T1000 (cell line): ENCODE measurements at places on chromosomes 5 and 9.

DNA sequence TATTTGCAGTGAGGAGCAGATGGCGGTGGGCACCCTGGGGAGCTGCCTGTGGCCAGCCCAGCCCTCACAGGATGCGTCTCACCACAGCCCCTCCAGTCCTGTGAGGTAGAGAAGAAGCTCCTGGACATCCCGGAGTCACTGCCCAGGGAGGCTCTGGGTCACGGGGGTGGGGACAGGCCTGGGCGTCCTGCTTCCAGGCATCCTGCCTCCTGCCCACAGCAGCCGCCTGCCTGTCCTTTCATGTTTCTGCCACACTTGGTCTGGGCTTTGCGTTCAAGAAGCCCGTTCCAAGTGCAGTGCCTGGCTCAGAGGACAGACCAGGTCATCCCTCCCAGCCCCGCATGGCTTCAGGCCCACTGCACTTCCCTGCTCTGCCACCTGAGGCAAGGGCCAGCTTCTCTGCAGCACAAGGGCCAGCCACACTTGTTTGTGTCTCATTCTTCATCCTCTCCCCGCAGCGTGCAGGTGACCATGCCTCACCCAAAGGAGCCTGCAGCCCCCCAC, 38.2 kb downstream of the ZDHHC11B start:
- no peak for DNase-seq

DNA sequence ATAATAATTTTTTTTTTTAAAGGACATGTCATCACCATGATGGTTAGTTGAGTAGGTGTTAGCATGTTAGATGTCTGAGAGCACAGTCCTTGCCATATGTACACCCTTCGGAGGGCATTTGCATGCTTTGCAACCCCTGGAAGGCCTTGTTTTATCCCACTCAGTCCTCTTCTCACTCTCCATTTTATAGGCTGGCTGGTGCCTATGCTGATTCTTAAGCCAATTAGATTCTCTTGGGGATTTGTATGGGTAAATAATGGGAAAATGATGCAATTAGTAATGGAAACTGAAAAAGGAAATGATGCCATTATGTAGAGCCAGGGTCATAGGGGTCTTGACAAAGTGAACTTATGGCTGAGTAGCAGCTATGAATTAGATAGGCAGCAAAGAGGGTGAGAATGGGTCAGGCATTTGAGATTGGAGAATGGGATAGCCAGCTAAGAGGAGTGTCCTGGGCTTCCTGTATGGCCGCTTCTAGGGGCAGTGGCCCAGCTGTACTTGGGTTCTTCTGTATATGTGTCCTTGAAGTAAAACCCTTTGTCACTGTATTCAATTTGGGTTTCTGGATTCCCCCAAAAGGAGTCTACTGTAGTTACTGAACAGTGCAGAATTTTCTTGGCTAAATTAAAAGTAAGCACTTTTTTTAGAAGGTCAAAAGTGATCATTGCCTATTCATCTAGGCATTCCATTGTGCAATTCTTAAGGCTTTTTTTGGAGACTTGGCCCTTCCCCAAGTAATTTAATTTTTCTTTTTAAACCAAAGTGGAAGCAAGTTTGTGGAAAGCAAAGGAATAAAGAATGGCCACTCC, 31.6 kb downstream of the LRRTM2 start:
- DNase-seq: no peak

DNA sequence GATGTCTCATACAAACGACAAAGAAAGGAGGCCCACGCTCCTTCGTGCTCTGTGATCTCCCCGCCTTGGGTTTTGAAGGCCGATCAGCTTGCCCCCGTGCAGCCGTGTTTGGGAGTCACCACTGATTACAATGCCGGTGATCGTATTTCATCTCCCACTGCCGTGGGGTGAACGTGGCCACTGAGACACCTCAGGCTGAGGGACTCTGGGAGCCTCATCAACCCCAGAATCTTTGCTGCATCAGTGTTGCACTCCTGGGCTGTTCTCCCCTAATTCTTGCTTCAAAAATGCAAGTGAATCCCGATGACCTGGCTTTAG, 194.2 kb downstream of the HSPA4 start:
- DNase-seq: no peak

GRCh38 chr5:141476132-141476911, 556 bp downstream of the PCDHGC3 start:
- peak; percentile 8 for DNase-seq

DNA sequence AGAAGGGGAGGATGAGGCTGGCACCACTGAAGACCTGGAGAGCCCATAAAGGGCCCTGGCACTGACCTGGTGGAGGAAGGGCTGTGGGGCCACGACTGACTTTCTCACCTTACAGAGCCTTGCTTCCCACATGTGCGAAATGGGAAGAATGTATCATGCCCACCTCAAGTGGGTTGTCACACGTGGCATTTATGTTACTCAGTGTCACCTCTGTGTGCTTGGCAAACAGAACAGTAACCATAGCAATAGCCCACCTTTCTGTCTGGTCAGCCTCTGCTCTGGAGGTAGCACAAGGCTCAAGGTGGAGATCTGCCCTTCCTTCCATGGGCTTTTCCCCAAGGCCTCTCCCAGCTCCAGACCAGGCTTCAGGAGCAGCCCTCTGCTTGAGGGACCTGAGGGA, 16.7 kb downstream of the TCF7 start:
- DNase-seq: no peak

- DNase-seq: no peak
These were observed 271.8 kb downstream of the TRIM32 start for GRCh38 chr9:116958881-116959280.

DNA sequence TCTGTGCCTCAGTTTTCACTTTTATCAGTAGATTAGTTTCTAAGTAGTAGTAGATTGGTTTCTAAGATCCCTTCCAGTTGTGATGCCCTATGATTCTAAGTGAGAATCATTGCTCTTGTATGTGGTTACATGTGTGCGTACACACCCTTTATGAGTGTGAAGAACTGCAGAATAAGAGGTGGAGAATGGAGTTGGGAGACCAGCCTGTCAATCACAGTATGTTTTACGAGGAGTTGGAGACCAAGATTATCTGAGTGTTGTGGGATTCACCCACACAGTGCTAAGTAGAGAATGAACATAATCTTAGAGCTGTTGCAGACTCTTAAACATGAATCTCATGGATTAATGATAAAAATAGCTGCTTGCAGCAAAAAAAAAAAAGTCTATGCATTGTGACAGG, 37.6 kb downstream of the KIF24 start:
- DNase-seq: no peak

GRCh38 chr5:62627121-62627520, 48.5 kb downstream of the LRRC70 start:
- DNase-seq: no peak

- DNase-seq: no peak
These were observed 72.8 kb upstream of the PARP8 start for GRCh38 chr5:50593681-50594080.

- DNase-seq: no peak
These were observed 233.9 kb upstream of the SGCD start for GRCh38 chr5:156093024-156093423.

DNA sequence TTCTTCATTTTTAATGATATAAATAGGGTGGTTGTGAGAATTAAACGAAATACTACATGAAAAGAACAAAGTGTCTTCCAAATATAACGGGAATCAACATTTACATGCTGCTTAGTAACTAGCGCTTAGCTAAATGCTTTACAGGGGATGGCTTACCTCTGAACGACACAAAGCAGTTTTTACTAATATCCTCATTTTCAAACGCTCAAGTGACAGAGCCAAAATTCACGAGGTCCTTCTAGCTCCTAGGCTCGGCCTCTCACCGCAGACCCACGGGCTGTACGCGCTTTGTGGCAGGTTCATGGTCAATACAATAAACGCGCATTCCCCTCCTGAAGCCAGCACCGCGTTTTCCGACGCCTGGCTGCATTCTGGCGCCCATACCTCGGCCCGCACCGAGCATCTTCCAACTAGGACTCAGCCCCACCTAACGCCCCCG, 442 bp downstream of the ZNF510 start:
- DNase-seq: no peak

DNA sequence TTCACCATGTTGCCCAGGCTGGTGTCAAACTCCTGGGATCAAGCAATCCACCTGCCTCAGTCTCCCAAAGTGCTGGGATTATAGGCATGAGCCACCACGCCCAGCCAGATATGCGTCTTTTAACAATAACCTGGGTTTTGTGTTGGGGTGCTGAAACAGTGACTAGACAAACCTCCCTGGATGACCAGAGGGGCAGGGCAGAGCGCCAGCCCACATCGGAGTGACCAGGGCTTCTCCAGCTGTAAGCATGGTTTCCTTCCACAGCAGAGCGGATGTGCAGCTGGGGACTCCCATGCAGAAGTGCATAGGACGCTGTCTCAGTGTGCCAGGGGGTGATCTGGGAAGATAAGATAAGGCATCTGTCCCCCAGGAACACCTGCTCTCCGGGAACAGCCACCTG, 244.9 kb downstream of the IRX2 start:
- no peak for DNase-seq

- DNase-seq: peak; percentile 53
These were observed 69.0 kb downstream of the UGCG start for GRCh38 chr9:111965566-111966019.

DNA sequence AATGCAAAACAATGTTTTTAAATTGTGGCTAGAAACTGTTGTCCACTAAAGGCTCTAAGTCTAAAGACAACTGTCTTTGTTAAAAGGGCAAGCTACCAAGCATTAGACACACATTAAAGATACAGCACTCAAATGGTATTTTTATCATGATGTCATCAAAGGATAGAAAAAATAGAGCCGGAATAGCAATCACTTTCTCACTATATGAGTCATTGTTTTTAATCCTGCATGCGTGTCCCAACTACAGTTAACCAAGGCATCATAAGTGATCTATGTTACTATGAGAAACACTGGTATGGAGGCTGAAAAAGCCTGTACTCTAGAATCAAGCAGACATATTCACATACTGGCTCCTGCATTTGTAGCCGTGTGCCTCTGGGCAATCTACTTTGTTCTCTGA, 1.9 kb upstream of the PJA2 start:
- peak; percentile 10 for DNase-seq

- DNase-seq: no peak
These were observed 3.0 kb upstream of the SLC6A7 start for GRCh38 chr5:150186897-150187296.

DNA sequence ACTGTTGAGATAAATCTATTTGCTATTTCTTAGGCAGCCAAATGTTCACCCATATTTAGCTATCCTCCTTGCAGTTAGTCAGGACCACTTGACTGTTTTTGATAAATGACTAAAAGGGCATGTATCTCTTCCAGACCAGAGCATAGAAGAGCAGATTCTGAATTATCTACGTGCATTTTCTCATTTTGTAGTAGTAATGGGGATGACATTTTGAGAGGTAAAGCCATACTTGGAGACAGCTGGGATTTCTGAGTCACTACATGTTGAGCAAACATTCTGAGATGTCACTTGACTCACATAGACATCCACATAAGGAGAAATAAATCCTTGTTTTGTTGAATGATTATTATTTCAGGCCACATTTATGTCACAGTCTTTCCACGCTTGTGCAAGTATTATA, 297.6 kb downstream of the CDH10 start:
- no peak for DNase-seq

DNA sequence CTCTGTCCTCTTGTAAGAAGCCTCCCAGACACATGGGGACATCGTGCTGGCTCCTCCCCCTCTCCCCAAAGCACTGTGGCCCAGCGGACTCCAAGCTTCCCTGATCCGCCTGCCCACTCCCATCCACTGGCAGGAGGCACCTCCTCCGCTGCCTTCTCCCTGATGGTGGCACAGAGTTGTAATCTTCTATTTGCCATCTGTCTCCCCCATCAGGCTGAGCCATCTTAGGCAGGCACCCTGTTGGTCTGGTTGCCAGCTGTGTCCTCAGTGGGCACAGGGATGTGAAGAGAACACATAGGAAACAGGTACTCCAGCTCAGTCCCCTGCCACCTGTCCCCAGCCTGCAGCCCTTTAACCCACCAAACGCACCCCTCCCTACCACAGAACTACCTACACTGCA, 5.4 kb upstream of the ZDHHC12 start:
- DNase-seq: no peak

- DNase-seq: peak; percentile 13
These were observed 491.1 kb downstream of the ENC1 start for GRCh38 chr5:74149395-74149794.

GRCh38 chr9:134319306-134320125, 6.7 kb upstream of the RXRA start:
- no peak for DNase-seq

DNA sequence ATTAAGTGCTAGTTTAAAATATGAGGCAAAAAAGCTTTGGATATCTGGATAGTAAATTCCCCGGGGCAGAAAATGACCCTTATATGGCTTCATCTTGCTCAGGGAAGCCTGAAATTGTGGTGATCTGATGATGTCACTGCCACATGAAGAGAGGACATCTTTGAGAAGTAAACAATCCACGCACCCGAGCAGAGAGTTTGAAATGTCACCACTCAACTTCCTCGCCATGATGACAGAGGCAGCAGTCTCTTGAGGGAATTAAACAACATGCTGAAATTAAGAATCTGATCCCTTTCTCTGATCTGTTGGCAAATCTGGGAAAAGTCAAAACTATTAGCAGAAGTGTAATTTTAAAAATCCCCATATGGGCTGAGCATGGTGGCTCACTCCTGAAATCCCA, 110.0 kb downstream of the TLE1 start:
- DNase-seq: no peak

DNA sequence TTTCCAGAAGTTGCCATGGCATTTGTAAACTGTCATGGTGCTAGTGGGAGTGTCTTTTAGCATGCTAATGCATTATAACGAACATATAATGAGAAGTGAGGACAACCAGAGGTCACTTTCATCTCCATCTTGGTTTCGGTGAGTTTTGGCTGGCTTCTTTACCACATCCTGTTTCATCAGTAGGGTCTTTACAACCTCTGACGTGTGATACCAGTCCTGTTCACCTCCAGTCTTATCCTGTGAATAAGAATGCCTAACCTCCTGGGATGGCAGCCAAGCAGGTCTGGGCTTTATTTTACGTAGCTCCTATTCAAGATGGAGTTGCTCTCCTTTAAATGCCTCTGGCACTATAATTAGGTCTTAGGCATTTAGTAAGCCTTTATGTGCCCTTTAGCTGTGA, 20.4 kb upstream of the RFK start:
- no peak for DNase-seq

- DNase-seq: no peak
These were observed 31.9 kb upstream of the GABRP start for GRCh38 chr5:170751631-170752030.

GRCh38 chr9:135588371-135588770, 26.8 kb downstream of the PAEP start:
- no peak for DNase-seq

DNA sequence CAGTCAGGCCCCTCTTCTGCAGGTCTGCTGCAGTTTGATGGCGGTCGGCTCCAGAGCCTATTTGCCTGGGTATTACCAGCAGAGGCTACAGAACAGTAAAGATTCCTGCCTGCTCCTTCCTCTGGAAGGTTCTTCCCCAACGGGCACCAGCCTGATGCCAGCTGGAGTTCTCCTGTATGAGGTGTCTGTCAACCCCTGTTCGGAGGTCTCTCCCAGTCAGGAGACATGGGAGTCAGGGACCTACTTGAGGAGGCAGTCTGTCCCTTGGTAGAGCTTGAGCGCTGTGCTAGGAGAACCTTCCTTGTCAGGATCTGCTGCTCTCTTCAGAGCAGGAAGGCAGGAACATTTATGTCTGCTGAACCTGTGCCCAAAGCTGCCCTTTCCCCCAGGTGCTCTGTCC, 138.4 kb upstream of the IQGAP2 start:
- no peak for DNase-seq
